DMS79 treated with DMSO at 0.1 percent for 48 hours (cell line): ENCODE measurements at places on chromosomes 6 and 20.
A peak's percentile ranks its signal among the peaks of the same experiment; 100 is the strongest.

- DNase-seq, result no peak
Measured at GRCh38 chr6:14676977-14677781, 559.6 kb downstream of the CD83 start.

- no peak for DNase-seq
Measured at GRCh38 chr6:17415321-17415720, 21.9 kb downstream of the CAP2 start.

DNA sequence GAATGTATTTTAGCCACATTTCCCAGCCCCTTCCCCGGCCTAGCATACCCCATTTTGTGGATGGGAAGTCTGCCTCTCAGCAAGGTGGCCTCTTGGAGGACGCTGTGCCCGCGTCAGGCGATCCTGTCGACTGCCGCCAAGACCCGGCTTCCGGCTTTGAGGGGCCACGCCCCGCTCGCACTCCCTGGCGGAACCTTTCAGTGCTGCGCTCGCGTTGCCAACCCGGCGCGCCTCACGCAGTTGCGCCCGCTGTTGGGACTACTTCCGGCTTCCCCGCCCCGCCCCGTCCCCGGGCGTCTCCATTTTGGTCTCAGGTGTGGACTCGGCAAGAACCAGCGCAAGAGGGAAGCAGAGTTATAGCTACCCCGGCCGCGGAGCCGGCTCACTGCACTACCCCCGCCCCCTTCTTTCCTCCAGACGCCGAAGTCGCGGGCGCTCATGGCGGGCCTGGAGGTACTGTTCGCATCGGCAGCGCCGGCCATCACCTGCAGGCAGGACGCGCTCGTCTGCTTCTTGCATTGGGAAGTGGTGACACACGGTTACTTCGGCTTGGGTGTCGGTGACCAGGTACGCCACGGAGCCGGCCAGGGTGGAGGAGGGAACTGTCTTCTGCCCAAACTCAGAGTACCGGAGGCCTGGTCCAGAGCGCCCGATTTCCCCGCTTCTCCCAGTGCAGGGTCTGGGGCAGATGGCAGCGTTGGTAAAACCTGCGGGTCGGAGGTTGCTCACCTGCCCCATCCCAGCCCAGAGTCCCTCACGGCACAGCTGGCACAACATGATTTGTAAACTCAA lies at the start of gene PSMF1:
TSS of gene PSMF1 (plus strand) at position 267 of the 792 bp plus-strand sequence. CDS start at position 439, 172 bp downstream.
- DNase-seq, result peak; percentile 76

DNA sequence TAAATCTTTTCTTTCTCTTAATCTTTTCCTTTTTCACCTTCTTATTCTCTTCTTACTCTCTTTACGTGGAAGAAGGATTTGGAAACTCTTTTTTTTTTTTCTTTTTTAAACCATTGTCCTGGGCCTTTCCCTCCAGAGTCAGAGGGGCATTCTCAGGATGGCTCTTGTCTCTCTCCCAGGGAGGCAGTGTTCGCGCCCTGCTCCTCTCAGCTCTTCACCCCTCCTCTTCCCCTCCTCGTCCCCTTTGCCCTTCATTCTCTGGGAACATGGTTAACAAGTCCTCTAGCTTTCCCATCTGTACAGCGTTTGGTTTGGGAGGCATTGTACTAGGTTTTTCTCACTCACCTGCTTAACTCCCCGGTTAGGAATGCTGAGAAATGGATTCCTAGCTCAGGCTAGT lies 52.0 kb upstream of the TFB1M start:
- no peak for DNase-seq

GRCh38 chr6:129709196-129709768 lies 695 bp downstream of the ARHGAP18 start:
- DNase-seq, result no peak

DNA sequence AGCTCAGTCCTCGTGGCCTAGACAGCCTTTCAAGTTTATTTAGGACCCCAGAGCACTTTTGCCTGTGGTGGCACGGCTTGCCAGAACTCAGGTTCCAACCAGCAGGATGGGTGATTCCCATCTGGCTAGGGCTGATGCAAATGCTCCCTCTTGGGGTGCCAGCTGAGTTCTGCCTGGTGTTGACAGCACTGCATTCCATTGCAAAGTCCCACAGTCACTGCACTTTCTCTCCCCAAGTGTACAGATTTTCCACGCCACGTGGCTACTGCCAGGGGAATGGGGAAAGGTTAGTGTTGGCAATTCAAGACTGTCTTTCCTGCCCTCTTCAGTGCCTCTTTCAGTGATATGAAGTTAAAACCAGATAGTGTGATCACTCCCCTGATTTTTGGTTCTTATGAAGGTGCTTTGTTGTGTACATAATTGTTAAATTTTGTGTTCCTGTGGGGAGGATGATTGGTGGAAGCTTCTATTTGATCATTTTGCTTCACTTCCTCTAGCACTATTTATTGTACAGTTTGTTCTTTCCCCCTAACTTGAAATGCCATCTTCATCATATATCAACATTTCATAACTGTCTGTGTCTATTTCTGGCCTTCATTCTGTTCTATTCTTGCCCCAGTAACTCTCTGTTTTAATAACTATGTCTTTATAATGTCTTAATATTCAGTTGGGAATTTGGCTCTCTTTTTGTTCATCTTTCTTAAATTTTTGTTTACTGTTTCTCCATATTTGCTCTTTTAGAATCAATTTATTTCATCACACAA lies 86.2 kb downstream of the CFAP61 start:
- no peak for DNase-seq

- peak; percentile 74 for DNase-seq
Measured at GRCh38 chr20:58765780-58766179, 73.2 kb downstream of the NPEPL1 start.

GRCh38 chr6:16619777-16620176 lies 141.5 kb downstream of the ATXN1 start:
- no peak for DNase-seq

GRCh38 chr6:170234419-170234818 lies 56.5 kb downstream of the DLL1 start:
- no peak for DNase-seq

DNA sequence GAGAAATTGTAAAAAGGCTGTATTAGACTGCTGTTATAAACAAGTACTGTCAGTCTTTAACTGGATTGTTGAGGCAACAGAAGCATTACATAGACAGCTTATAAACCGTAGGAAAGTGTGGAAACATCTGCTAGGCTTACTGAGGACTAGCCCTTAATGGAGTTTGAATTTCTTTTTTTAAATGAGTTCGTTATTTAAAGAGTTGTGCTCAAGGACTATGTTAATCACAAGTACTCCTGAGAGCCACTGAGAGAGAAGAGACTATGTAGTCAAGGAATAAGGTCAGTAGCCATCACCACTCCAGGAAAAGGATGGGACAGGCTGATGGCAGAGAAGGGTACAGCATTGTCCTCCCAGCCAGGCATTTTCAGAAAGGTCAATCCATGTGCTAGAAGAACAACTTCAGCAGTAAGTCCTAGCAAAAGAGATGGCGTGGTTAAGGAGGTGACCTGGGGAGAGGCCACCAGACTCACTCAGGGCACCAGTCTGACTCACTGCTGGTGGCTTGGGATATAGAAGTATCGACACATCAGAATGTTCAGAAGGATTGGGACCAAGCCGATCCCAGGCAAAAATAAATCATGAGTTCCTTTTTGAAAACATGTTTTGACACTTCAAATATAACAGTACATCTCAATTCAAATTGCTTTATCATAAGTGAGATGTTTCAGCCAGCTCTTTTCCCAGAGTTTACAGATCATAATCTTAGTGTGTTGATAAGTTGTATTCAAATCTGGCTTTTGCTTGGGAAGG lies 6.4 kb downstream of the RPS12 start:
- DNase-seq, result no peak

DNA sequence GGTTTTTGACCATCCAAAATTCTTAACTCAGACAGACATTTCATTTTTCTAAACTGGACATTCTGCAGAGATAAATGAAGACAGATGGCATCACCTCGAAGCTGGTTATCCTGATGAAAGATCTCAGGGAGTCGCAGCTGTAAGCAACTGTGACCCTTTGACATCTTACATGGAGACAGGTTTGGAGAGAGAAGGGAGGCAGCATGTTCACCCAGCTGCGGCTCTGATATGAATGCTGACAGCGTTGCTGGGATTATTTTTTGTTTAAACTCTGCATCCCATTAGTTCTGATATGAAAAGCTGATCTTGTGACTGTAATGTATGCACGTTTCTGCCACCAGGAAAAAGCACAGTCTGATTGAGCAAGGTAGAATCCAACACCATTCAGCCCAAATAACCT lies 89.4 kb downstream of the C6orf118 start:
- no peak for DNase-seq

DNA sequence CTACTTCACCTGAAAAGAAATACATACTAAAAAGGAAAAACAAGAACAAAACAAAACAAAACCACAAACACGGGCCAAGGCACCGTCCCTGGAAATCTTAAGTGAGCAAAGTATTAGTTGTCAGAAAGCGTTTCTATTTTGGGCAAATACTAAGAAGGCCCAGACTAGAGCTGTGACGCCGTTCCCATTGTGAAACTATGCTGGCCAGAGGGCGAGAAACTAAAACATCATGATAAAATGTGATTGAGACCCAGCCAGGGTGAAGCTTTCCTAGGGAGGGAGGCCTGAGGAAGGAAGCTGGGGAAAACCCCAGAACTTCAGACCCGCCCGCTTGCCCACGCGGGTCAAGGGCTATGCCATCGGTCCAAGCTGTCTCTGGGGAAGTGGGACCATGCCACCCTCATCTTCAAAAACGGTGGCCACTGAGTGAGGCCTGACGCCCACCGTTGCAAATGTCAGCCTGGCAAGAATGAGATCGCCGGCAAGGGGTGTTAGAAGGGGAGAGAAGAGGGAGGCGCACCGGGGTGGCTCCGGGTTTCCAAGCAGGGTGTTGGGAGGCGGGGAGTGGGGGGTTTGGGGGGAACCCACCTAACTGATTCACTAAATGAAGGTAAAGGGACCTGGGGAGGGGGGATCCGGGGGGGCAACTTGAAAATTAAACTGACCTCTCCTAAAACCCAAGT lies 1950.9 kb upstream of the DEFB115 start:
- no peak for DNase-seq

DNA sequence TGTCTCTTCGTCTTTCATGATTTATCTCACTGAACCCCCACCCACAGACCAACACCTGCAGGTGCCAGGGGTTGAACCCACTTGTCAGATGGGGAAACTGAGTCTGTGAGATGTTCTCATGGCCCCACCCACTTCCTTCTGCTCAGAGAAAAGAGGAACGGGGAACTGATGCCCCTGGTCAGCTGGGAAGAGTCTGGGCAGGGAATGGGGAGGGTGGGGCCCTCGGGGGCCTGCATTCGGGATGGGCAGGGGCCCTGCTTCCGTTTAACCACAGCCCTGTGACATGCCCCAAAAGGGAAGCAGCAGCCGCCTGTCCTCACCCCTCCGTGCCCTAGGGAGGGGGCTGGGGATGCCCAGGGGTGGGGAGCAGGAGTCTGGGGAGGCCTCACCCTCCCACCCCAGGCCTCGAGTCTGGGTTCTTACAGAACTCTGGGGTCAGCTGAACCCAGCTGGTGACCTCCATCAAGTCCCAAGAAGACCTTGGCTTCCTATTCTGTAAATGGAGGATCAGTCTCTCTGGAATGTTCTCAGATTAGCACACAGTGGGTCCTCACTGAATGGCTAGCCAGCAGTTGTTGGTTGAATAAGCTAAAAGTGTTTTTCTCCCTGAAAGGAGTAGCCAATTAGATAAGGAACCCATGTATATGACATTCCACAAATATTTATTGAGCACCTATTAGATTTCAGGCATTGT lies 81.5 kb downstream of the CEBPB start:
- no peak for DNase-seq

GRCh38 chr20:50226093-50226974 lies 35.7 kb downstream of the CEBPB start:
- no peak for DNase-seq

- DNase-seq, result no peak
Measured at GRCh38 chr6:47323321-47323720, 13.6 kb upstream of the TNFRSF21 start.
